ENCODE measurements at places on chromosomes 2 and 18.

GRCh38 chr2:215870986-215871385 lies 142.4 kb downstream of the MREG start:
- no peak for DNase-seq

DNA sequence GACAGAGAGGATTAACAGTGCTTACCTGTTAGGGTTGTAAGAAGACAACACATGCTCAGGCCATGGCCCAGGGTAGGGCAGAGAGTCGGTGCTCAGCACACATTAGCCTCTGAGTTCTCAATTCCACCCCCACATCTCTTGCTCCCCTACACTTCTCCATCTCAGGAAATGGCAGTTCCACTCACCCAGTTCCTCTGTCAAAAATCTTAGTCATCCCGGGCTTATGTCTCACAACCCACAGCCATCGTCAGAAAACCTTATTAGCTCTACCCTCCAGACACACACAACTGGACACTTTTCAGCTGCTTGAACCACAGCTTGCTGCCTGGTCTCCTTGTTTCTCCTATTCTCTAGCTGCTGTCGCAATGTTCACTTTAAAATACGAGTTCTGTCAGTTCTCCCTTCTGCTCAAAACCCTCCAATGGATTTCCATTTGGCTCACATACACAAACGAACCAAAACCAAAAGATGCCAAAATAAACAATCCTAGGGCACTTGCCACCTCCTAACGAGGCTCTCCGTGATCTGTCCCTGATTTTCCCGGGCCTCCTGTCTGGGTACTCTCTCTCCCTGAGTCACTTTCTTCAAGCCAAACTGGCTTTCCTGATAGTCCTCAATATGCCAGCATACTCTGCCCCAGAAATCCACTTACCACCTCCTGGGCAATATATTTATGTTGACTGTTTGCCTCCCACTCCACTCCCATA lies 89.7 kb downstream of the KCTD1 start:
- no peak for DNase-seq

GRCh38 chr2:64283006-64283570 lies 138.9 kb upstream of the PELI1 start:
- DNase-seq = no peak

DNA sequence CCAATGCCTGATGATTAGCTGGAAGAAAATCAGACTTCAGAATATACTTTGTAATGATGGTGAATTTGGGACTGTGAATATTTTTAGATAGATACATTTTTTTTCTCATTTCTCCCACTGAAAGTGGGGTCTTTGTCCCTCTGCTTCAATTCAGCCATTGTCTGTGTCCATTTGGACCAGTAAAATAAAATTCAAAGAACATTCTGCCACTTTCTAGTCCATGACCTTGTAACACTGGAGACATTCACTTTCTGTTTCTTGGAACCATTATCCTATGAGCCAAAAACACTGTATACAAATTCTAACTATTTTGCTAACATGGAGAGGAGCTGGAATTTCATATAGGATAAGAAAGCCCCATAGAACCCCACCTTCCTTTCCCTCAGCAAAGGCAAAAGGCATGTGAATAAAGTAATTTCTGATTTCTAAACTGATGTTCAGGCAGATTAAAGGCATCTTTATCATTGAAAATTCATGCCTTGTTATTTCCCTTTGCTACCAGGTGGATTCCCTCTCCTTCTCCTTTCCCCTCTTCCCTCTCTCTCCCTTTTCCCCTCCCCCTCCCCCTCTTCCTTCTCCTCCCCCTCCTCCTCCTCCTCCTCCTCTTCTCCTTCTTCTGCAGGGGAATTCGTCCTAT lies 2010.4 kb upstream of the LRRTM1 start:
- no peak for DNase-seq

DNA sequence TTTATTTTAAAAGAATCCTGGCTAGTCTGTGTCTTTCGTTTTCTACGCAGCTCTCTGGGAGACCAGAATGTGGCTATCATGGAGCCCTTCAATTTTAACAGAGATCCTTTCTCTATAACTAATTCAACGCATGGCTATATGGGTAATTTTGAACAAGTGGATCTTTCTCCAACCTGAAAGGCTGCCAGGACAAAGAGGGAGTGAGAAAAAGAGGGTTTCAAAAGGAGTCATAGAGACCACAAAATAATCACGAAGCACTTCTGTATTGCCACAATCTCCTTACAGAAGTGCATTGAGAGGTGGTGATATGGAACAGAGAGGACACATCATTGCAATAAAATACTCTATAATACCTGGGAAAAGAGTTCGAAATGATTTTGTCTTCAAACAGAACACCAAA lies 21.7 kb upstream of the CDH2 start:
- no peak for DNase-seq

GRCh38 chr2:65452150-65452895 lies 19.9 kb upstream of the SPRED2 start:
- DNase-seq = no peak

GRCh38 chr2:26681656-26682055 lies 10.9 kb upstream of the KCNK3 start:
- no peak for DNase-seq

DNA sequence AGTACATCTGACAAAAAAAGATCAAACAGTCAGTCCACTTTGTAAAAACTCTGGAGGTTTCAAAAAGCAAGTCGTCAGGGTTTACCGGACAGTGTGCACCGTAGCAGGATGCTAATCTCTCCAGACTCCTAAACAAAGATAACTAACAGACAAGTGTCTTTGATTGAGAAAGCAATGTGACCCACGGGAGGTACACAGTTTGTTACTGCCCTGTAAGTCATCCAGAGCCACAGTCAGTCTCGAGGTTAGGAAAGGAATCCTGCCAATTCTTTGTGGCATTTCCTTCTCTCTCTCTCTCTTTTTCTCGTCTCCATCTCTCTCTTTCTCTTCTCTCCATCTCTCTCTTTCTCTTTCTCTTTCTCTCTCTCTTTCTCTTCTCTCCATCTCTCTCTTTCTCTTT lies 42.8 kb downstream of the LRRTM4 start:
- no peak for DNase-seq

DNA sequence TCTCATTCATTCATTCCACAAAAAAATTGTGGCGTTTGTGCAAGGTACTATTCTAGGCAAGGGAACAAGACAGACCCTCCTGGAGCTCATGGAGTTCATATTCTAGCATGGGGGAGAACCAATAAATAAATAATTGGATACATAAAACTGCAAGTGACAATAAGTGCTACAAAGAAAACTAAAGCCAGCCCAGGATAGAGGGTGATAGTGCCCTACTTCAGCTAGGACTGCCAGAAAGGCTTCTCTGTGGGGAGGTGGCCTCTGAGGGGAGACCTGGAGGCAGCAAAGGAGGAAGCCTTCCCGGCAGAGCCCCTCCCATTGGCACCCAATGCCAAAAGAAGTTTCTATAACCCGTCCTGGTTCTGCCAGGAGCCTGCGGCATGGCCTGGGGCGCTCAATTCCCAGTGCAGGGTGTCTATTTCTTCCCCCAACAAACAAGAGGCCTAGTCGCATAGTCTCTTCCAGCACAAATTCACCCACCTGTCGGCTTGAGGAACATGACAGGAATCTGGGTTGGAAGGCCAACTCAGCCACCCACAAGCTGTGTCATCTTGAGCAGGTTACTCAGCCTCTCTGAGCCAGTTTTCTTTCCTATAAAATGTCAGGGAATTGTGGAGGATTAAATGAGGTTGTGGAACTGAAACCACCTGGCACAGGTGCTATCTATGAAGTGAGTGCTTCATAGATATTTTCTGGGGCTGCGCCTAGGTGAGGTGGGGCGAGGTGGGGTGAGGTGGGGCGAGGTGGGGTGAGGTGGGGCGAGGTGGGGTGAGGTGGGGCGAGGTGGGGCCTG lies 94.3 kb downstream of the ZFP36L2 start:
- DNase-seq = no peak

- no peak for DNase-seq
Observed at GRCh38 chr2:106782681-106783080, 103.3 kb downstream of the ST6GAL2 start.

DNA sequence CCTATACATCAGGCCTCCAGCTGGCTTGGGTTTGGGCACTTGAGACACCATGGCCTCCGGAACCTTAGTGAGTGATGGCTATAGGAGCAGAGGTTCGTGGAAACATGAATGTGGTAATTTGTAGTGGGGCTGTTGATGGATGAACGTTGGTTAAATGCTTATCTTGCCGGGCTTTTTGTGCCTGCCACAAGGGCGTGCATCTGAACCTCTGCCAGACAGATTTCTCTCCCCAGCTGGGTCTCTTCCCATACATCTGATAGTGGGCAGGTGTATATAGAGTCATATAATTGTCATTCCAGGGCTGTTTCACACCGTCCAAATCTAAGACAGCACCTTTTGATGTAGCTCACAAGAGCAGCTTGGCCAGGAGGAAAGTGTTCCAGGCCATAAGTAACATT lies 14.7 kb downstream of the LAMA3 start:
- DNase-seq = no peak

DNA sequence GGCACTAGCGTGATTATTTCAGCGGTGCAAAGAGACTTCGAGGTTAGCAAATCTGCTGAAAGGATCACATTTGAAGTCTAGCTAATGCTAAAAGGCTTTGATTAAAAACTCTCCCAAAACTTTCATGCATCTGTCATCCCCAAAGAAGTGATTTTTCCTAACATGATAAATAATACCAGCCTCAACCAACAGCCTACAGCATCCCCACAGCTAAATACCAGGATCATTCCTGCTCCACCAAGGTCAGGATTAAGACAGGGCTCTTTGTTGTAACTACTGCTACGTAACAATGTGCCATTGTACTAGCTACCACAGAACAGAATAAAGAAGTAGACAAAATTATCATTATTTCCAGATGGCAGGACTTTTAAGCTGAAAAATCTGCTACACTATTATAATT lies 1.6 kb downstream of the OR6B3 start:
- DNase-seq = no peak

- no peak for DNase-seq
Observed at GRCh38 chr2:52475590-52475989, 1292.0 kb upstream of the CHAC2 start.

DNA sequence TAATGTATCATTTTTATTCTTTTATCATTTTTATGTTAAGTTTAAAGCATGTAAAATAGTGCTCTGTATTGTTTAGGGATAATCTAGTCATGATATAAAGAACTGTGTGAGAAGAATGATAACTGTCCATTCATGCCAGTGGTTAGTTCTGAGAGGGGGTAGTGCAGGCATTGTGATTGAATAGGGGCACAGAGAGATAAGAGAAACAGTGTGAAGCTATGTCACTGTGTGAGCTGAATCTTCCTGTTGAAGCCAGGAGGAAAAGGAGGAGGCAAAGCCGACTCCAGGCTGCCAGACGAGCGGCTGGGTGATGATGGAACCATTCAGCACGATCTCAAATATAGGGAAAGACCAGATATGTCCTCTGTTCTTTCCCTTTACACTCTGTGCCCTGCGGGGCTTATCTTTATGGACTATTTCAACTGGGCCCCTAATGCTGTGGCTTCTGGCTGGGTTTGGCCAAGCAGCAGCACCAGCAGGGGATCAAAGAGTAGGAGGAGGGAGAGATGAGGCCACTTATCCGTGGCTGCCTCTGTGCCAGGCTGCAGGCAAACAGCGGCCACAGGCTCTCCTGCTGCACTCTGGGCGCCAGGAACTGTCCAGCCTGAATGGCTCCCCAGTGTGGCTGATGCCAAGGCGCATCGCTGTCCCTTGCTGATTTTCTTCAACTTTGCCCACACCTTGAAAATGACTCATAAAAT lies 128.0 kb downstream of the SPP2 start:
- no peak for DNase-seq

GRCh38 chr2:28394331-28394877 lies 1.7 kb downstream of the FOSL2 start:
- no peak for DNase-seq

Measured in stimulated activated CD8-positive, alpha-beta memory T cell treated with anti-CD3 and anti-CD28 coated beads, Interleukin-15, amount 100 ng/mL, for 4 hours (primary cell).